ENCODE measurements at places on chromosomes 11 and 22.

GRCh38 chr22:47187176-47187957 is 424.9 kb downstream of the TBC1D22A start:
- DNase-seq, result no peak

DNA sequence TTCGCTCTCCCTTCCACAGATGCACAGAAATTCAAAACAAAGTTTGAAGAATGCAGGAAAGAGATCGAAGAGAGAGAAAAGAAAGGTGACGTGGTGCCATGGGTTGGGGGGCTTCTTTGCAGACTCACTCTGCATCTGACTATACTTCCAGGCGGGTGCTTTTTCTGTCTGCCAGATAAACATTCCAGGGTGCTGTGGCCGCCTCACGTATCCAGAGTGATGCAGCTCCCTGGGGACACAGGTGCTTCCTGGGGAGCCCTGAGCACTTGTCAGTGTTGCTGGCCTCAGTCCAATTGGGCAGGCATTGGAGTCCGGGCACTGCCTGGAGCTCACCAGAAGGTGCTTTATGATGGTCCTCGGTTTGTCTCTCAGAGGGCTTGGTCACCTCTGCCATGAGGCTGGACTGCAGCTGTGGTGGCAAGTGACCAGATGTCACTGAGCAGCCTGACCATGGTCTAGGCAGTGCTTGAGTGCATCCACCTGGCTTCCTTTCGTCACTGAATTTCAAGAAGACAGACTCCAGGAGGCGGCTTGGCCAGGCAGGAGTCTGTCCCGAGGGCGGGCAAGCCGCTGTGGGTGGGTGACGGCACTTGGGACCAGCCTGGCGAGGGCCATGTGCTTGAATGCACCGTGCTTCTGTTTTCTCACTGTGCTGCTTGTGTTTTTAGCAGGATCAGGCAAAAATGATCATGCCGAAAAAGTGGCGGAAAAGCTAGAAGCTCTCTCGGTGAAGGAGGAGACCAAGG is 5.1 kb upstream of the ZDHHC8 start:
- DNase-seq, result no peak

DNA sequence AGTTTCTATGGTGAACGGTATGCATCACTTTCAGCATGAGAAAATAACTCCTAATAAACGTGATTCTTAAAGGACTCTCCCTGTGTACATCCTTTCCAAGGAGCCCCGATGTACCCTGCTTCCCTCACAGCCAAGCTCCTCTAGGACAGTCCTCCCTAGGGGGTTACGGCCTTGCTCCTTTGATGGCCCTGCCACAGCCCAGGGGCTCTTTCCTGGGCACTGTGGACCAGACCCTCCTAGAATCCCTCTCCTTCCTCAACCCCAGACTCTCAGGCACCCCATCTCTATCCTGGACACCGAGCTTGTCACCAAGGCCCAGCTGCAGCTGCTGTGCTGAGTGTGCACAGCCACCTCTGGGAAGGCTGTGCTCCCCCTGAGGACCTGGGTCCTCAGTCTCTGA is 3.9 kb upstream of the SAMM50 start:
- no peak for DNase-seq

GRCh38 chr11:12529041-12529440 is 145.2 kb upstream of the TEAD1 start:
- no peak for DNase-seq

GRCh38 chr11:118380571-118380970 is 20.8 kb upstream of the ATP5MG start:
- DNase-seq, result peak; percentile 23

- no peak for DNase-seq
Observed at GRCh38 chr11:221539-221938, 14.0 kb downstream of the RIC8A start.

DNA sequence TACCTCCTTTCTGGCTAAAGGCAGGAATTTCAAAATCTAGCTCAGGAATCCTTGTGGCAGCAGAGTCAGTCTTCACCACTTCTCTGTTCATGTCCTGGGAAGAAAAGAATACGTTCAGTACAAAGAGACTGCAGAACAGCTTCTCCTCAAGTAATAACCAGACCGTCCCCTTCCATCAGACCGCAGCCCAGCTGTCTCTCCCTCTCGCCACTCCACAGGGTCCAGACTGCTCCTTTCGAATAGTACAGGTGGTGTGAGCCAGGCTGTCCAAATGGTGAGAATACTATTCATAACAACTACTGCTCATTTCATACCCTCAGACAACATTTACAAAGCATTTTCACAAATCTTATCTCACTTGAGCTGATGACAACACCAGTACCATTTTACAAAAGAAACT is 857 bp downstream of the ZPR1 start:
- no peak for DNase-seq

- DNase-seq, result no peak
Observed at GRCh38 chr11:8091721-8092120, 10.7 kb downstream of the TUB start.

- DNase-seq, result no peak
Observed at GRCh38 chr11:65892661-65893317, 2.3 kb downstream of the CCDC85B start.

- DNase-seq, result no peak
Observed at GRCh38 chr11:68276861-68277260, 5.1 kb upstream of the C11orf24 start.

- peak; percentile 61 for DNase-seq
Observed at GRCh38 chr11:12846786-12847615, 162.1 kb upstream of the RASSF10 start.

DNA sequence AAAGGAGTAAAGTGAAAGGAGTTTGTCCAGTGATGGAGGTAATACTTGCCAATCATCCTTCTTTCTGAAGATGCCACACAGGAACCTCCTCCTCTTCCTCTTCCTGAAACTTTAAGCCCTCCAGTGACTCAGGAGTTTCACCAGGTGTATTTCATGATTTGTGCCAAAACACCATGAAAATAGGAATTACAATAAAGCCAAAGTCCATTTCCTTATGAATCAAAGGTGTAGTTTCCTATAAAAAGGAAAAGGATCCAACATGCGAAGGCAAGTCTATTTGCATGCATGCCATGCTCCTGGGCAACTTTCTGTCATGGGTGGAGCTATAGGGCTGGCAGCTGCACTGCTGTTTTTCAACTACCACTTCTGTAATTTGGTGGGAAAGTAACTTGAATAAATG is 9.8 kb upstream of the POU2AF1 start:
- no peak for DNase-seq

DNA sequence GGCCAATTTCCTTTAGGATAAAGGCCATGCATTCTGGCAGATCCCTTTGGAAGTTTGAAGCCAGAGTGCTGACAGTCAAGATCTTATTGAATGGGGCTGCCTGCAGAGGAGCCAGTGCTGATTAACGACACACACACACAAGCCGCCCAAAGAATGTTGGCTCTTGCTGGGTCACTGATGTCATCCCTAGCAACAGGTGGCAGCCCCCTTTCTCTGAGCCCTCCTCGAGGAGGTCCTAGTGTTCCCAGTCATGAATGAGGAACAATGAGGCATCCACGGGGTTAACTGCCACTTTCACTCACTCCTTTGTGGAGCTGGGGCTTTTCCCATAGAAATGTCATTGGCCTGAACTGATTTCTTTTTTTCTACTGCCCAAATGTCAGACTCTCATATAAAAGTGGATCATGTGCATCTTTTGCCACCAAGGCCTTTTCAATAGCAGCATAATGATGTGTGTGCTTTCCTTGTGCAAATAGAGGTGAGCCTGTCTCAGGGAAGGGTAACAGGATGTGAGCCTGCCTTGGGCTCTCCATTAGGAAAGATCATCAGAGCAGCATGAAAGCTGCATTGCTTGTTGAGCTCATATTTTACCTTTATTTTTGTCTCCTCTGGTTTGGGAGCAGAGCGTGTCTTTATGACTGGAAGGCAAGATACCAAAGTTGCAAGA is 301.8 kb upstream of the MTNR1B start:
- no peak for DNase-seq

DNA sequence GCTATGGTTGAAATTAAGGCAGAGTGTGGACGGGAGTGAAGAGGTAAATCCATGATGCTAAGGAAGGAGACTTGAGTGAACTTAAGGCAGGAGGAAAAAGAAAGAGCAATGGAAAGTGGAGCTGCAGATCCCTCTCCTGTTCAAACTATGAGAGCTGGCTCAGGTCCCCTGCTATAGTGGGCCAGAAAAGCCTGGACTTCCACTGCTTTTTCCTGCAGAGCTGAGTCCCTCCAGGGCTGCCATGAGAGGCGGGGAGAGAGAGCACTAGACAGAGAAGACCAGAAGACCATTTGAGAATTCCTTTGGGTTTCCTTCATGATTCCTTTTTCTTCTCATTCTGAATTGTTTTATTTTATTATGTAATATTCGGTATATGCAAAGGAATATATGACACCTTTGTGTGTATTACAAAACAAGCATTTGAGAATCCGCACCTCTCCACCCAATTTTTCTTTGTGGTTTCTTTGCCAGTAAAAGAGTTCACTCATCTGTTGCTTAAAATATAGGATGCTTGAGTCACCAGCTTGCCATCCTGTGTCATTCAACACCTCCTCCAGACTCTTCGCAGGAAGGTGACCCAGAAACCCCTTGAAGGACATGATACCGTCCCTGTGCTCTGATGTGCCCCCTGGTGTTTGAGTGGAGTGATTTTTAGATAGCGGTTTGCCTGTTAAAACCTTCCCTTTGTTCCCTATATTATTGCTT is 24.4 kb downstream of the SREBF2 start:
- DNase-seq, result peak; percentile 81

DNA sequence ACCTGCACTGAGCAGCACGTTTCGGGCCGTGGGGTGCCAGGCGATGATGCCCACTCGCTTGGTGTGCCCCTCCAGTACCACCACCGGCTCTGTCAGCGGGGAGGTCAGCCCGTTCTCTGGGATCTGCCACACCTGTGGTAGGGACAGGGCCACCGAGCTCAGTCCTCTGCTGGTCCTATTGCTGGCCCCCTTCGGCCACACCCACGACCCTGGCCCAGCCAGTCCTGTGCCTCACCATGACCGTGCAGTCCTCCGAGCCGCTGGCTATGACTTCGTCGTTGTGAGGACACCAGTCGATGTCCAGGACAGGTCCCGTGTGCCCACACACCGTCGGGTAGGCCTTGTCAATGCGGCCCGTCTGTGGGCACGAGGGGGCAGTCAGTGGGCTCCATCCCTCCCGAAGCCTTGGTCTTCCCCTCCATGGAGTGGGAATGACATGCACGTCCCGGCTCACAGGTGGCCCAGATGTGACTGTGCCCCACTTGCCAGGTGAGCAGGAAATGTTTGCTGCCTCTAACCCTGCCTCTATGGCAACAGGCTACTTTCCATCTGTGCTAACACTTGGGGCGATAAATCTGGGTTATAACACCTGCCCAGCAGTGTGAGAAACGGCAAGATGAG is 1.4 kb downstream of the CORO1B start:
- DNase-seq, result no peak

DNA sequence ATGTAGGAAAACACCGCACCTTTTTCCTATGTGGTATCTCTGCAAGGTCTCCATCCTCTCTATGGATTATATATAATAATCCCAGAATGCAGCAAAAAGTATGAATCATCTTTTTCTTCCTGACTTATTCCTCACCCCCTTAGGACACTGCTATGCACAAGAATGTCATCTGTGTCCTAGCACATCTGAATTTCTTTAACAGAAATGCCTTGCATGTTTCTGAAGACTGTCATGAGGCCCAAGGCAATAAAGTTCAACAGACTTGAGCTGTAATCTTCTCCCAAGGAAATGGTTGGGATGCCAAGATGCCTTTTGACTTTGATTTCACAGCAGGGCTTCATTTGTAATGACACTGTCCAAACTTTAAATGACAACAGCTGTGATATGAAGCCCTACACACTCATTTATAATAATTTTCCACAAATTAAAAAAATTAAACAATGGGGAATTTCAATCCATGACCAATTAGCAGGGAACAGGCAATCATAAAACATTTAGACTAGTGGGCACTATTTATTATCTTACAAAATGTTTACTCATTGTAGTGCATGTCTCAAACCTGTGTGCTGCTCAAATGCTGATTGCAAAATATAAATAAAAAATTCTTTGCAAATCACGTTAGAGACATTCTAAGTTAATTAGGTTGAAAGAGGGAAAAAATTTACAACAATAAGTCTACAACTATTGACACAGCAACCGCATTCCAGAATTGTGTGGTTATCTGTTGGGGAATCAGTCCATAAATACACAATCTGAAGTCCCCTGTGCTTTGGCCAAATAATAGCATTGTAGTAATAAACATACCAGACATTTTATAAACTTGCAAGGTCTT is 242.3 kb downstream of the SWAP70 start:
- DNase-seq, result peak; percentile 90

- DNase-seq, result no peak
Observed at GRCh38 chr11:18347471-18348125, 25.2 kb downstream of the GTF2H1 start.

Data from kidney tubule cell (primary cell).